ENCODE measurements at places on chromosomes 7 and 10. TPM values are rescaled to one million over a fixed set of nuclear protein-coding genes. Genes with fewer than 3 reads are reported as not detected.

Gene HECW1
- not detected for total RNA-seq

Gene NFE2L3
- 3.6 TPM for total RNA-seq

GRCh38 chr7:136325578-136325977 is 348.4 kb upstream of the MTPN start:
- no peak for DNase-seq

GRCh38 chr10:98589007-98589406 is 142.3 kb upstream of the HPS1 start:
- no peak for DNase-seq

DNA sequence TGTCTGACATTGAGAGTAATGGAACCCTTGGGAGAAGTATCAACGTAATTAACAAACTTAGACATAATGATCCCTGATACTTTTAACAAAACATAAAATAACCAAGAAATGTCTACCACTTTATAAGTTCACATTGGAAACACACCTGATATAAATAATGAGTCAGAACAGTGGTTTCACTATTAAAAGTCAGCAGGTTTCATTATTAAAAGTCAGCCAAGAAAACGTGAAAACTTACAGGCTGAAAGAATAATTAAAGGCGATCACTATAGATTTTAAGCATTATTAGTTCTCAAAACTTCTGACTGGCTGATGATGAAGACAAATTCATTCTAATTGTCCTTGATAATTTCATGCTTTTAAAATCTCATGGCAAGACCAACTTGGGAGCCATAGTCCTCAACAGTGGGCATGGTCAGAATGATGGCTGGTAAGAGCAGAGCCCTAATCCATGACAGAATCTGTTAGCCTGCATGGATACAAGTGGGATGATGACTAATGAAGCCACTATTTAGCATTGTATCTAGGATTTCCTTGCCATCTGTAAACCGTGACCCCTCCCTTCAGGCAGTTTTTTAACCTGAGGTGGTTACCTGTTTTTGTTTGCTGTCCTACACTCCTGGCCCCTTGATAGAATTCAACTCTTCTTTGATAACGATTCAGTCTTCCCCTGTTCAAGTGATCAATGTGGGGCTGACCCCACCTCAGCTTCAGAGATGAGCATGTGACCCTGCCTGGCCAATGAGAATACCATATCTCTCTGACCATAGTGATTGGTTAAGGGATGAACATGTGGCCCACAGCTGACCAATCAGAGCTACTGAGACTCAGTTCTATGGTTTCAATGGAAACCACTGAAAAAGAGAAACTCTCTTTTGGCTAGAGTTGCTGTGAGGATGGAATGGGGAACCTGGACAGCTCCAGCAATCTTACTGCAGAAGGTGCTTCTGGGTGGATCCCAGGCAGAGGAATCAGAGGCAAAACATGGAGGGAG is 151.0 kb downstream of the PLPP4 start:
- no peak for DNase-seq

GRCh38 chr7:74228951-74229900 is 19.4 kb downstream of the LAT2 start:
- no peak for DNase-seq
